ENCODE measurements at places on chromosomes 11 and 22.

DNA sequence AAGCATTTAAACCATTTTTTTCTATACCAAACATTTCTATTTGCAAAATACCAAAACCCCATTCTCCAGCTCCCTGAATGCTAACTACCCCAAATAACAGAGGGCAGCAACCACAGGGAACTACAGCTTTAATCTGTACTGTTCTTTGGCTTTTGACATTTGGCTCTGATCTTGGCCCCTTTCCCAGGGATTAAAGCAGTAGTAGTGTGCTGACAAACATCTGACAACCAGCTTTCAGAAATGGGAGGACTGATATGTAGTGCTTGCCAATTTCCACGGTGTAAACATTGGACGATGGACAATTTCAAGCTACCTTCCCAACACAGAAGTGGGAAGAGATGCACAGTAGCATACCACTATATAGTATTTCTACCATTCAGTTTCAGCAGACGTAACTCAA lies 88.4 kb upstream of the TEAD1 start:
- DNase-seq: no peak

GRCh38 chr11:33778675-33779074 lies 4.4 kb upstream of the FBXO3 start:
- no peak for DNase-seq

- peak; percentile 18 for DNase-seq
Measured at GRCh38 chr22:25137577-25138525, 61.8 kb upstream of the CRYBB3 start.

DNA sequence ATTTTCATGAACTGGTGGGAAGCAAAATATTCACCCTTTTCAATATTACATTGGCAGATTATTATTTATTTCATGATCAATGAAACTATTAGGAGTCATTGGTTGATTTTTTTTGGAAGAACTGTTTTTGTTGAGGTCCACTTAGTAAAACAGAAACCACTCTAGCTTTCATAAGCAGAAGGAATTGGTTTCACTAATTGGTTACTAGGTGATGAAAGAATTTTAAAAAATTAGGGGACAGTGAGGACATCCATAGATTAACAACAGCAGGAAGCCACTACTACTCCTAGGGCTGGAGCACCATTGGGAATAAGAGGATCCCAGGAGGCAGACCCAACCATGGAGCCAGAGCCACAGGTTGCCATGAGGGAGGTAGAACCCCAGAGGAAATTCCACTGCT lies 74.4 kb upstream of the KCNA4 start:
- DNase-seq: no peak

- no peak for DNase-seq
Measured at GRCh38 chr22:43905681-43906080, 13.9 kb upstream of the PNPLA5 start.

DNA sequence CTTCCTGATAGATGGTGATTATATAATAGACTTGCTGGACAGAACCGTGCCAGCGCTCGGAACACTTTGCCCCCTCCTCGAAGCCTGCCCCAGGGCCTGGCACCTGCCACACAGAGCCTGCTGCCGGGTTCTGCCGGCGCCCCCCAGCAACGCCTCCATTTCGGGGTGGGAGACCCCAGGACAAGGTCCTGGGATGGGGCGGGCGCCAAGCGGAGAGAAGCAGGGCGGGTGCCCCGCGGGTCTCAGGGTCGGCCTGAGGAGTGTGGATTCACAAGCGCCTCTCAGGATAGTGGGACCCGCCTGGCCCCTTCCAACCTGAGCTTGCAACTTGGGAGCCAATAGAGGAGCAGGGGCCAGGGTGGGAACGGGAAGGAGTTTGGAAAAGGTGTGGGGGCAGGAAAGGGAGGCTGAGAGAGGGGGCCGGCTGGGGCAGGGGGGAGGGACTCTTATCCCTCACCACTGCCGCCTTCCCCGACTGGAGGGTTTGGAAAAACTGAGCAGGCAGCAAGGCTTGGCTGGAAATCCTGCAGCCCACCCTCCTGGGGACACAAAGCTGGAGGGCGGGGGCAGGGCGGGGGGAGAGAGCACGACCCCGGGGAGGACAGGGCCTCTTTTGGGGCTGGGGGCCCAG lies 3.3 kb upstream of the BCL9L start:
- no peak for DNase-seq

- no peak for DNase-seq
Measured at GRCh38 chr11:109514313-109515018, 92.5 kb downstream of the C11orf87 start.

- no peak for DNase-seq
Measured at GRCh38 chr11:28086569-28086968, 21.4 kb downstream of the KIF18A start.

DNA sequence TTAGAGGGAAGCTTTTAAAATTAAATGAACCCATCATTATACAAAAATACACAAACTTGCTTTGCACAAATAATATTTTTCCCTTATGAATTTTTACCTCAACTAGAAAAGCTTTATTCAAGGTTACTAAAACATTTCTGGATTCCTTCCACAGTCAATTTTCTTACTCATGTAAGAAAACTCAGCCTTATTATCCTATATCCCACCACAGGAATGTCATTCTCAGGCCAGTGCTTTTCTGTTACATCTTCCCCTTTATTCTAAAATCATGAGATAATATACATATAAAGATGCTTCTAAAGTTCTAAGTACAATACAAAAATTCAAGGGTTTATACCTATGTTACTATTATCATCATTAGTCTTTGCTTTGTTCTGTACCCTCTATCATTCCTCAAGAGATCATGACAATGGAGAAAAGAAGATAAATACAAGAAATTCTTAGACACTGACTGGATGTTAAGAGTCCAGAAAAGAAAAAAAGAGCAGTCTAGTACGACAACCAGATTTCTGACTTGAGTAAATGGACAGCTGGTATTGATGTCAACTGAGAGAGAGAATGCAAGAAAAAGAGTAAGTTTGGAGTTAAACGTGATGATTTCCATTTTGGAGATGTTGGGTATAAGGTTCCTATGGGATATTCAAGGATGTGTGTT lies 60.3 kb downstream of the MTMR2 start:
- DNase-seq: no peak

DNA sequence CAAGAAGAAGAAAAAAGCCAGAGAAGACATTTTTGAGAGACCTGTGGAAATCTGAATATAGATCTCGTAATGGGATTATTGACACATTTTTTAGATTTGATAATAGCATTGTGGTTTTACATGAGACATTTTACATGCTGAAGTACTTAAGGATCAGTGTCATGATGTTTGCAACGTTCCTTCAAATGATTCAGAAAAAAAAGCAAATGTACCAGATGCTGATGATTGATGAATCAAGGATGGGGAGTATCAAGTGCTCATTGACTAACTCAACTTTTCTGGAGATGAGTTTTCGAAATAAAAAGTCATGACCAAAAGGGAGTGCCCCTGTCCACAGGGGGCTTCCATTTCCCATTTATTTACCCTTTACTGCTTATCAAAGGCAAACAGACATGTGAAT lies 207.0 kb upstream of the SORL1-AS1 start:
- DNase-seq: no peak

GRCh38 chr11:76735841-76736240 lies 47.3 kb upstream of the TSKU start:
- no peak for DNase-seq

- DNase-seq: no peak
Measured at GRCh38 chr11:22194306-22194705, 1.4 kb downstream of the ANO5 start.

GRCh38 chr11:3137486-3138177 lies 27.5 kb downstream of the OSBPL5 start:
- no peak for DNase-seq
